MG63 (cell line): ENCODE measurements at places on chromosomes 13 and 19.
A peak's percentile ranks its signal among the peaks of the same experiment; 100 is the strongest.

DNA sequence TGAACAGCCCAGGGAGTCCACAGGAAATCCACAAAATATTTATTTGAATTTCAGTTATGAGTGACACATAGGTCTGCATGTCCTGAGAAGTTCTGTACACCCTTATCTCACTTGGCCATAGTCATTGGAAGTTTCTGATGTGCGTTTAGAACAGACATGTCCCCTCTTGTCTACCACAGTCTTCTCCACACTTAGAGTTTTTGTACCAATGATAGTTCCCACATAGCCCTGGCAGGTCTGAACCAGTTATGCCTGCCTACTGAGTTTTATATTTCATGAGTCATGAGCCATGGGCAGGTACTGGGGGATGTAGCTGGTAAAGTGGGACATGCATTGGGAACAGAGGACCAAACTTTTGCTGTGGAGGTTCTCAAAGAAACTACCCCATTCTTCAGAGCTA is 11.3 kb downstream of the ZNF132 start:
- DNase-seq, result no peak

DNA sequence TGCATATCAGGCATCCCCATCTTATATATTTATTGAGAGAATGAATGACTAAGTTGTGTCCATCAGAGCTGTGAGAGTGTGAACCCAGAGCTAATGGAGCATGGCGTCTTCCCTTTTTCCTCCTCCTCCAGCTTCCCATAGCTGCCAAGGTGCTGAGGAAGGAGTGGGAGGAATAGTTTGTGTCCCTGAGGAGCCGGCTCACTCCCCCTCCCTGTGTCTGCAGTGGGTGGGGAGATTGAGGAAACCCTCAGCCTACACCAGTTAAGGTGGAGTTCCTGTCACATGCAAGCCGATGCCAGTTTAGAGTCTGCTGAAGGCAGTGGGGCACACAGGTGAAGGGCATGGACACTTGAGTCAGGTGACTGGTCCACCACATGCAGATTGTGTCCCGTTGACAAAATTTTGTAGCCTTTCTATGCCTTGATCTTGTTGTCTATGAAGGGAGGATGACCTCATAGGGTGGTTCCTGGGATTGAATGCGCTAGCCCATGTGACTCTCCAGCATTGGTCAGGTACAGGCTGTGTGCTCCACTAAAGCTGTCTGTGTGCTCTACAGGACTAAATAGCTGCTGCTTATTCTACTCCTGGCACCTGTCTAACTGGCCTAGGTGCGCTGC is 47.6 kb upstream of the GPI start:
- no peak for DNase-seq

GRCh38 chr13:53052675-53053074 is 24.1 kb downstream of the OLFM4 start:
- DNase-seq, result no peak

DNA sequence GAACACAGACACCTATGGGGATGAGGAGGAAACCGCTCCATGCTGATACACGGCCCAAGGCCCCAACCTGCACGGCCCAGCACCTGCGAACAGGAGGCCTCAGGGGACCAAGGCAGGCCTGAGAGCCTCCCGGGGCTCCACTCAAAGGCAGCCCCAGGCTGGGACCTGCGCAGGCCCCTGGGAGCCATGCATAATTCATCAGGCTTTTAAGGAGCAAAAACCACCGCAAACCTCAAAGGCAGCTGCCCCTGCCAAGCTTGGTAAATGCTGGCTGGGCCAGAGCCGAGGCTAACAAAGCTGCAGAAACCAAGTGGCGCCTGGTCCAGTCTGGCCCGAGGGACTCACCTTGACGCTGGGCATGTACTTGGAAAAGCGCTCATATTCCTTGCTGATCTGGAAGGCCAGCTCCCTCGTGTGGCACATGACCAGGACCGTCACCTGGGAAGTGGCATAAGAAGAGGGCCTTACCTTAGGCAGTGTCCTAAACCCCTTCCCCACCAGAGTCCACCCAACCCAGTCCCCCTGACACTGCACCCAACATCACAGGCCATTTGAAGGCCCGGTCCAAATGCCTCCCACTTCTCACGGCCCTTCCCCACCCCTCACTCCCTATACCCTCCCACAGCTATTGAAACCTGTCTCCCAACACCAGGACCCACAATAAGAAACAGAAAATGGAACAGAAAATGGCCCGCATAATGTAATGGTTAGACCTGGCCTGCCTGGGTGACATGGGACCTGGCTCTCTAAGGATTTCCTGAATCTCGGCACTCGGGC is 7.8 kb downstream of the DDX39A start:
- DNase-seq, result no peak

DNA sequence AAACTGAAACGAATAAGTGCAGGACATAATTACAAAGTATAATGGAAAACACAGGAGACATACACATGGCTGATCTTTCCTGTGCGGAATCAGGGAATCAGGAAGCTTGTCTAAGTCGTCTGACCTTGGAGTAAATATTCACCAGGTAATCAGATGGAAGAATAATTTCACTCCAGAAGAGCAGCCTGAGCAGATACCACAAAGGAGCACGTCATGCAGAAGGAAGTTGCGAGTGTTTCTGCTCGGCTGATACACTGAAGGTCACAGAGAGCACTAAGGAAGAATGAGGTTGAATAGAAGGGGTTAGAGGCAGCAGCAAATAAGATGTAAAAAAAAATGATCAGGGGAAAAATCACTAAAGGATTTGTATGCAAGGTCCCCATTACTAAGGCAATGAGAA is 122.3 kb upstream of the GPC6 start:
- no peak for DNase-seq

- no peak for DNase-seq
These were observed 49.4 kb upstream of the MIR17HG start for GRCh38 chr13:91298060-91298459.

DNA sequence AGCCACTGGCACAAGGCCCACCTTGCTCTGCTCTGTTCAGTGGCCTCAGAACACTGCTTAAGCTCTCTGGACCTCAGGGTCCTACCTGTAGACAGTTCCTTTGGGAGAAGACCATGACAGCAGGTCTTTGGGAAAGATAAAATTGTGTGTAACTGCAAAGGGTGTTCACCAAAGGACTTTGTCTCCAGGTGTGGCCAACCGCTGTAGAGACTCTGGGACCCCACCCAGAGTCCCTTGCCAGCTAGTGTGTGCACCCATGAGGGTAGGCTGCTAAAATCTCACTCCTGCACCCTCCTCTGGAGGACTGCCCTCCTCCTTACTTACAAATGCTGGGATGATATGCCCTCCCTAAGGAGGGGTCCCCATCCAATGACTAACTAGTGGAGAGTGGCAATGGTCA is 211.2 kb downstream of the TSHZ3 start:
- no peak for DNase-seq

- DNase-seq, result no peak
These were observed 1.6 kb downstream of the LPAR6 start for GRCh38 chr13:48411147-48411794.

- DNase-seq, result no peak
These were observed 1.6 kb upstream of the ZNF497 start for GRCh38 chr19:58364146-58364545.

DNA sequence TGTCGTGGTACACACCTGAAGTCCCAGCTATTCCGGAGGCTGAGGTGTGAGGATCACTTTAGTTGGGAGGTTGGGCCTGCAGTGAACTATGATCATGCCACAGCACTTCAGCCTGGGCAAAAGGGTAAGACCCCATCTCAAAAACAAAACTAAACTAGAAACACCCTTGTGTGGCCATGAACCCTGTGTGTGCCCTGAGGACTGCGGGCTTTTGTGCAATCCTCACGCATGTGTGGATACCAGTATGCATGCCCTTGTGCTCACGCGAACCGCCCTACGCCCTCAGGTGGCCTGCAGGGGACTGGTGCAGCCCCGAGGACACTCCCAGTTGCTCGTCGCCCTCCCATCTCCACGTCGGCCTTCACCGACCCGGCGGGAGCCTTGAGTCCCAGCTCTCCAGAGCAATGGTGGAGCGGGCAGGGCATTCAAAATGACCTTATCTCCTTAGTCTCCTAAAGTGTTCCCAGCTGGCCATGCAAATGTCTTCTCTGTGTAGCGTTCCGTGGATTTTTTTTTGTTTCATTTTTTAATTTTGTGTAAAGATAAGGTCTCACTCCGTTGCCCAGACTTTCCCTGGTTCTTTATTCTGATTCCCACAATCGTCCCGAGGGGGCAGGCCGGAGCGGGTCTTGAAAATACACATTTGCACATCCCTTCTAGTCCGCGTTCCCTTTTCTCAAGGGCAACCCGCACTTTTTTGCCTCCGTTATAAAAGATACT is 868 bp upstream of the EGLN2 start:
- DNase-seq, result peak; percentile 66

- DNase-seq, result no peak
These were observed 607.4 kb downstream of the EFNB2 start for GRCh38 chr13:105928048-105928447.

- no peak for DNase-seq
These were observed 68.1 kb downstream of the ARHGEF7 start for GRCh38 chr13:111183087-111183645.
